Stimulated activated CD8-positive, alpha-beta memory T cell treated with anti-CD3 and anti-CD28 coated beads, Interleukin-12 subunit alpha, Interleukin-12 subunit beta, amount 100 ng/mL, for 1 hour (primary cell): ENCODE measurements at places on chromosomes 6 and 20.

GRCh38 chr6:36586606-36587005 lies 7.6 kb upstream of the SRSF3 start:
- no peak for DNase-seq

DNA sequence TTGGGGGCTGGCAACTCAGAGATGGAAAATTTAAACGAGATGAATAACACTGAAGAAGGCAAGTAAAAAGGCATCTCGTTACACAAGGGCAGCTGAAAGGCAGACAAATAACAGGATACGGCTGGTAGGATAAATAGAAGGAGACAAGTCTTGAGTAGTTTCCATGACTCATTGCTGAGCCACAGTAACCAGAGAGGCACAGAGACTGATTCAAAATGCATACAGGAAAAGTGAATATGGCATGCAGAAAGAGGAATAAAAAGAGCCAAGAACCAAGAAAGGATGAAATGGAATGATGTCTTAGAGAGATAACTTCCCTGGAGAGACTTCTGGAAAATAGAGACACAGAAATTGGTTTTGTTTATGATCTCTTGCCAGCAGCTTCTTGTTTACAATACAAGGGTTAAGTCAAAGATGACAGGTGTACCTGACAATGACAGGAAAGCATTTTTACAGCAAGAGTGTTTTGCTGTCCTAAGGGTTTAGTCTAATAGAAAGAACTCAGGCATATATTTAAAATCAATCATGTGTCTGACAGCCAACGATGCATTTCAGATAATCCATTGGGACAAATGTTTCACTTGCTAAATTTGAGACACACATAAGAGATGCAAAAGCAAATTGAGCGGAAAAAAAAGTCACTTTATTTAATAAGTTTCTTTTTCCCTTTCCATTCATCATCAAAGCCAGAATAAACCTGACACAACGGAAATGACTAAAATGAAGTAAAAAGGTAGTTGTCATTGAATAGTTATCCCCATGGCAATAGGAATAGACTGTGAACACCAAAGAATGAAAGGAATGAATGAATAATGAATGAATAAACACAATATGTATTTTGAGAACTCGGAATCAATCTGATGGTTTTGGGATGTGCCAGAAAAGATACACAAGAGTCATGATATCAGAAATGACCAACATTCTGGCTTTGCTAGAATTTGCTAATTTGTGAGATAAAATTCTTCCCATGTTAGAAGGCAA lies 68.0 kb upstream of the KCNQ5 start:
- DNase-seq, result no peak

DNA sequence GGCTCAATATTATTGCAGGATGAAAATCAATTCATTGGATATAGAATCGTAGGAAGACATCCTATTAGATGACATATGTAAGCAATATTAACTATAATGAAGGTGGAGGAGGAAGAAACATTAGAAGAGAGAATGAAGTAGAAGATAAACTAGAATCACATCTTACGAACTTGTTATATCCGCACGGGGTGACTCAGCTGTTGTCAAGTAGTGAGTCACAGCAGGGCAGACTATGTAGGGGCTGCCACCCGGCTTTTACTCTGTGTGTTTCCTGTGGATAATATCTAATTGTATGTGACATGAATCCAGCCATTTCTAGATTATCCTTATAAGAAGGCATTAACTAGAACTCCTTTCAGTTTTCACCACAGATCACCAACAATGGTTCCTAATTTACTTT lies 520.2 kb downstream of the DOK5 start:
- no peak for DNase-seq

DNA sequence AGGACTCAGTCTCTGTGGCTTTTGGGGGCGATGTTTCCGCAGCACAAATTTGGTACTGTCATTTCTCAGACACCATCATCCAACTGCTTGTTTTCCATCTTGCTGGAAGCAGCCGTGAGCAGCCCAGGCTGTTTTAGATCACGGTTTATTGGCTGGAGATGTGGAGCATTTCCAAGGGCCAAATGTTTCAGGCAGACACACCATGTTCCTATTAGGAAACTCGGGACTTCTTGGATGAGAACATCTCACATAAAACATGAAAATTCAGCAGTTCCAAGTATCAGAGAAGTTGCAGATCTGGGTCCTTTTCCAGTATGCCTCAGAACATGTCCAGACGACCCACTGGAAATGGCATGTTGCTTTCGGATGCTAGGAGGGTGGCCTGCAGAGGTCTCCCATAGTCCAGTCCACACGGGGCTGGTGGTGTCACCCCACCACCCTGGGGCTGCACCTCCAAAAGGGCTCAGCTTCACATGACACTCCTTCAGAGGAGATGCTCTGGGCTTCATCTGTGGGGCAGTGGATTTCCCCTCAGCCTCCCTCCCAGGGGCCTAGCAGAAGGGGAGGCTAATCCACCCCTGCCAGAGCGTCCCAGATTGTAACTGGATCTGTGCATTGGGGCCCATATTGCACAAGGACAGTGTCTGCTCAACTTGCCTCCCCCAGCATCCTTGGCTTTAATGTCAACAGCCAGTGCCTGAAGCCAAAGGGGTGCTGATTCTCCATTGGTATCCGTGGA lies 176.3 kb downstream of the SCP2D1 start:
- no peak for DNase-seq

DNA sequence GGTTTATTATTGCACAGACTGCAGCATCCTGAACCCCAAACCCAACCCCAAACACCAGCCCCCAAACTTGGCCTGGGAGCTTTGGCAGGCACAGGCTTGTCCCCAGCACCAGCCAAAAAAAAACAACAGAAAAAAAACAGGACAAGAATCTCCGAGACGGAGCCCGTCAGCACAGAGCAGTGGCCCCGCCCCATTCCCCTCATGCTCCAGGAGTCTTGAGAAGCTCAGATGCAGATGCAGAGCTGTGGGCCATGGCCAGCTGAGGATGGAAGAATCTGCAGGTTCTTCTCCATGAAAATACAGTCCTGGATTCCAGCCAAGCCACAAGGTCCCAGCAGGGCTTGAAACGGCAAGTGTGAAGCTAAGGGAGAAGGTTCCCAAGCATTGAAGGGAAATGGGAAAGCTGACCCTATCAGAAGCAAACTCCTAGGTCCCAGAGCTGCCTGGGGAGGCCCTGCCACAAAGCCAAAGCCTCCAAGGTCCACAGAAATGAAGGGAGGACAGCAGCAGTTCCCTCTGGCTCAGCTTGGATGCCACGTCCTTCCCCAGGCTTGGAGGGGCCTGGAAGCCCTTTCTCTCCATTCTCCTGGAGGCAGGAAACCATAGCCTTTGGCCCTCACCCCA lies 75.2 kb downstream of the JPH2 start:
- DNase-seq, result no peak

GRCh38 chr6:128686084-128686483 lies 165.7 kb upstream of the PTPRK start:
- DNase-seq, result no peak

GRCh38 chr20:57346477-57346876 lies 4.6 kb upstream of the RAE1 start:
- DNase-seq, result peak; percentile 54

DNA sequence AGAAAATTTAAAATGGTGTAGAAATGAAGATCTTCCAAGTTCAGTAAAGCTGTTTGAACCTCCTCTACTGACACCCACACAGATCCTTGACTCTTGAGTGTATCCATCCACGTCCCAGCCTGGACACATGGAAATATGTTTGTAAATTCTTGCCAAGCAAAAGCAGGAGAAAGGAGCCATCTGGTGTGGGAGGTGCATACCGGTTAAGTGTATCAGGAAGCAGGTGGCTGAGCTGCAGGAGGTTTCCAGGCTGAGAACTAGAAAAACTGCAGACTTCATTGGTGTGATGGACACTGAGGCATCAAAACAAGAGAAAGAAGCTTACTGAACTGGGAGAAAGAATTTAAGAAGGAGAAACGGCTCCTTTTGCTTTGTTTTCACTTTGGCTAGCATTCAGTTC lies 229.9 kb upstream of the GRIK2 start:
- DNase-seq, result no peak

- no peak for DNase-seq
Observed at GRCh38 chr6:2542858-2543218, 207.9 kb downstream of the MYLK4 start.

- DNase-seq, result no peak
Observed at GRCh38 chr20:36008461-36009035, 40.2 kb downstream of the CNBD2 start.

GRCh38 chr6:22334778-22335177 lies 37.9 kb upstream of the PRL start:
- no peak for DNase-seq
